ENCODE measurements at places on chromosomes 3 and 15.

- no peak for DNase-seq
Observed at GRCh38 chr3:182620723-182621434, 172.4 kb upstream of the ATP11B start.

- DNase-seq, result no peak
Observed at GRCh38 chr3:126158016-126158911, 22.1 kb downstream of the ALDH1L1 start.

- no peak for DNase-seq
Observed at GRCh38 chr3:115999001-115999585, 375.8 kb downstream of the GAP43 start.

DNA sequence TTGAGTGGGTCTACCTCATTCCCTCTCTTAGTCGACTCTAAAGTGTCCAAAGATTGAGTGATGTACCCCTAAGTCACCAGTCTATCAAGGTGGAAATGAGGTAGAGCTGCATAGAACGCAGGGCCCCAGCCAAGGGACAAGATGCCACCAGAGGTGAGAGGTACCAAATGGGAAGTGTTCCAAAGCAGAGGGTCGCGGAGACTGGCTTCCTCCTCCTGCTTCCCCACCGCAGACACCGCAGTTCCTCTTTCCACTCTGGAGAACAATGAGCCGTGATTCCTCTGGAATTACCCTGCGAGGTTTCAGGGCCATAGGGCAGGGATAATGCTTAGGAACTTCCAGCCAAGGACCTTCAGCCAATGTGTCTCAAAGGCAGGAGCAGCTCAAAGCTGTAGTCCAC lies 55.8 kb downstream of the DAPK2 start:
- no peak for DNase-seq

- no peak for DNase-seq
Observed at GRCh38 chr3:141147657-141148056, 84.0 kb upstream of the PXYLP1 start.

- DNase-seq, result no peak
Observed at GRCh38 chr3:172296248-172296974, 151.8 kb downstream of the GHSR start.

DNA sequence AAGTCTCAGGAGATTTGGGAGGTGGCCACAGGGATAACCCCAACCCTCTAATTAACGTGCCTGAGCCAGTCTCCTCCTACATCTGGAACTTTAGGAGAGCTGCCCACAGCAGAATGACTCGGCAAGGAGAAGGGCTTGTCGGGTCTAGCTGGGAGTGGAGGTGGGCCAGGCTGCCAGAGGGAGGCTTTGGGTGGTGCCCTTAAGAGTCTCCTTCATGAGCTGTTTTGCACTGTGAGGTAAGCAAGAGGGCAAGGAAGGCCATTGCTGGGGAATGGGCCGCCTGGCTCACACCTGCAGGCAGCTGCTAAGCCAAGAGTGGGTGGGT lies 3.6 kb upstream of the TNK2 start:
- DNase-seq, result no peak

DNA sequence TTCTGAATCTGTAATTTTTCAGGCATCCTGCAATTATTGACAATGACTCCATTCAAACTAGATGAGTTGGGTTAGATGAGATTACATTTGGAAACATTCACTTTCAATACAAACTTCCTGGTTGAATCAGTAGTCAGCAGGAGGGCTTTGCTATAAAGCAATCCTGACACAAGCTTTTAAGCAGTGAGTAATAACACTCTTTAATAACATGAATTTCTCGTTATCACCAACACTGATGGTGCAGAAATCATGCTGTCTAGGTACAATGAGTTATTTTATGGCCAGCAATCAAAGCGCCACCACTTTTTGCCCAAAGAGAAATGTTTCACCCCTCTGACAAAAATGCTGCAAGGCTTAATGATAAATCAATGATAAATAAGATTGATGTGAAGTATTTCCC lies 474.8 kb upstream of the CNTN4 start:
- DNase-seq, result no peak

DNA sequence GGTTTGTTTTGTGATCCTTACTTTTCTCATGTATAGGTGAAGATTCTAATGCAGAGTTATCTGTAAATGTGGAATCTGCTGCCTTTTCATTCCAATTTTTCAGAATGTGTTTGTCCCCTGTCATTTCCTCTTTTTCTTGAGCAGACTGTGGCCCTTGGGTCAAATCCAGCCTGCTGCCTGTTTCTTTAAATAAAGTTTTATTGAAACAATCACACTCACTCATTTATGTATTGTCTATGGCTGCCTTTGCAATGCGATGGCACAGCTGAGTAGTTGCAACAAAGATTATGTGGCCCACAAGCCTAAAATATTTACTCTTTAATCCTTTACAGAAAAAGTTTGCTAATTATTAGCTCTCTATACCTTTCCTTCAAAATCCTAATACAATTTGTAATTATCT lies 116.3 kb upstream of the NPHP3 start:
- DNase-seq, result no peak

DNA sequence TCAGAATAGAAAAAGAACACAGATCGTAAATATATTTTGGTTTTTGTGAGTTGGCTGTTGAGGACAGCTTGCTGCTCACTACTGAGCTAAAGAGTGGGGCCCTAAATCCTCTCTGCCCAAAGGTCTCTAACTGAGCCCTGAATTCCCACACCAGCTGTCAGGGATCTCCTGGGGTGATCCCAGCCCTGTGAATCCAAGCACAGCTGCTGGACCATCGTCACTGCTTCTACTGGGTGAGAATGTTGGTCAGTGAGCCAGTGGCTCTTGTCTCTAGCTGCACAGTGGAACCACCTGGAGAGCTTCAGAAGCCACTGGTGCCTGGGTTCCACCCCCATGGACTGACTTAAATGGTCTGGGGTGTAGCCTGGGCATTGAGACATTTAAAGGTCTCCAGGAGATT lies 90.5 kb upstream of the IL12A start:
- DNase-seq, result no peak

DNA sequence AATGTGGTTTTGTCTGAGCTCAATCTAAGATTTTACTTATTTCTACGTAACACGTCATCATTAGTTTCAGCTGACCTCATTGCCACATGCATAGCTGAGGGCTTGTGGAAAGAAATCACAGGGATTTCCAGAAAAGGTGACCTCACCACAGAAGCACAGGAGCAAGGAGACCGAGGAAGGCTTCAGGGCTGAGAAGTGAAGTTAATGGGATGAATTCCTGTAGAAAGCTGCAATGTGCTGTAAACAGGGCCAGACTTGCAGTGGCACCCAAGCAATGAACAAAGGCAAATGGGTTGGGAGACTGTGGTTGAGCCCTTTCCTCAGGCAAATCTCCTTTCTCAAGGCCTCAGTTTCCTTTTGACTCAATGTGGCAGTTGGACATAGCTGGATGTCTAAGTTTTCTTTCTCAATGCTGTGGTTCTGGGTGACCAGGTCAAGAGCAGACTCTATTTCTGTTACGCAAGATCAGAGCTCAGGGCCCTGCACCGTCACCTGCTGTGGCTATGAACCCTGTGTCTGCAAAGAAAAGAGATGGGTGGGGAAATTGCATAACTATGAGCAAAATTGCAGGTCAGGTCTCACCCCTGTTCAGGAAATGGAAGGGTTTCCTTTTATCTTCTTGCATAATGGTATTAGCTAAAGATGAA lies 252.2 kb upstream of the TBL1XR1 start:
- DNase-seq, result no peak

DNA sequence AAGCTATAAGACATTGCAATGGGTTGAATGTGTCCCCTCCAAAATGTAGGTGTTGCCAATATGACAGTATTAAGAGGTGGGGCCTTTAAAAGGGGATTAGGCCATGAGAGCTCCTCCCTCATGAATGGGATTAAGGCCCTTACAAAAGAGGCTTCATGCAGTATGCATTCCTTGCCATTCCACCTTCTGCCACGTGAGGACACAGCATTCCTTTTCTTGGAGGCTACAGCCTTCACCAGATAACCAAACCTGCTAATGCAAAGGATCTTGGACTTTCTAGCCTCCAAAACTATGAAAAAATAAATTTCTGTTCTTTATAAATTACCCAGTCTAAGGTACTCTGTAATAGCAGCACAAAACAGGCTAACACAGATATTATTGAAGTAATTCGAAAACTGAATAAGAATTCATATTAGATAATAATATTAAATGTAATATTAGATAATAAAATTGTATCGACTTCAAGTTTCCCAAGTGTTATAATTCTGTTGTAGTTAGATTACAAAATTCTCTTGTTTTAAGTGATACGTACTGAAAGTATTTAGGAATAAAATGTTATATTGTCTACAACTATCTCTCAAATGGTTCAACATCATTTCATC lies 29.4 kb upstream of the ATP8B4 start:
- no peak for DNase-seq

- no peak for DNase-seq
Observed at GRCh38 chr3:130755666-130756065, 9.0 kb upstream of the PIK3R4 start.

DNA sequence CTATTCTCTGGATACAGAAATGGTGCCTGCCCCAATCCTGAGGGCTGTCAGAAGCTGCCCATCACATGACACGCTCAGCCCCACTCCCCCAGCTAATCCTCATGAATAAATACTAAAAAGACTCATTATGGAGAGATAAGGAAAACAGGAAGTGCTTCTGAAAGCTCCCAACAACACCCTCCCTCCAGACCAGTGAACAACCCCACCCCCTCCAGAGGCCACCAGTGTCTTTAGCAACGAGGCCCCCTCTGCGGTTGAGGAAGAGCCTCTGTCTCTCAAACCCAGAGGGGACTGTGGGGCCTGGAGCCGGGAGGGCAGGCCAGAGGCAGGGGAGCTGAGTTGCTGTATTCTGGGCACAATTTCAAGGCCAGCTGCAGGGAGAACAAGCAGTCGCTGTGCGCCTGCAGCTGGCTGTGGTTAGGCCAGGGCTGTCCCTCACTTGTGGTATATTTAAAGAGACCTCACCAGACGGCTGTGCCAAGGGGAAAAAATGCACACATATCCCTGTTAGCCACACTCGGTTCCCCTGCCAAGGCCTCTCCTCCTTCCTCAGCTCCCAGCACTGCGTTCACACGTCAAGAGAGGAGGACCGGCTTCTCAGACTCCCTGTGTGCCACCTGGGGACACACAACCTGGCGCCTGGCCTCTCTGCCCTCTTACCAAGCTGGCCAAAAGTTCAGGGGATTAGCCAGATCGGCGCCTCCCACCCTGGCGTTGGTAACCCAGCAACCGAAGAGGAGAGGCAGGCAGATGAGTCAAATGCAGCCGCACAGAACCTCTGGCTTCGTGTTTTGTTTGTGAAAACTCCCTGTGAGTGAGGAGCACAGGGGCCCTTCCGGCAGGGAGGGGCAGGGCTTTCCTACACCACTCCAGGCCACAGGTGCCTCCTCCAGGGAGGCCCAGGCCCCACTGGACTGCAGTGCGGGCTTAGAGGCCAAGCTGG lies 101.2 kb upstream of the ETV5 start:
- no peak for DNase-seq

GRCh38 chr3:14909250-14909649 lies 38.1 kb upstream of the NR2C2 start:
- no peak for DNase-seq

GRCh38 chr3:105315815-105316214 lies 50.9 kb upstream of the ALCAM start:
- no peak for DNase-seq

- no peak for DNase-seq
Observed at GRCh38 chr3:68802111-68802870, 130.1 kb downstream of the TAFA4 start.

DNA sequence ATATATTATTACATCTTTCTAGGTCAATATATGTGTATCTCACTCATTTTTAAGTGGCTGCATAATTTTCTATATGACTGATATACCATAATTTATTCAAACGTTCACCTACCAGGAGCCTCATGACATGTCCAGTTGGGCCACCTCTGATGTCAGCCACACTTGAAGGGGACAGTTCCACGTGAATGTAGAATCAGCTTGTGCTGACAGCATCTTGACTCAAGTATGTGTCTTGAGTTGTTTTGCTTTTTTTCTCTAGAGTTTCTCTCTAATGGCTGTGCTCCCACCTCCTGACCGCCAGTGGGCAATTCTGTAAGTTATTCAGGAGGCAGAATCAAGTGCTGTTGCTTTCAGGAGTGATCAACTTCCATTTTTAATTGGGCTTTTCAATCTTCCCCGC lies 237.9 kb downstream of the NFKBIZ start:
- DNase-seq, result no peak

DNA sequence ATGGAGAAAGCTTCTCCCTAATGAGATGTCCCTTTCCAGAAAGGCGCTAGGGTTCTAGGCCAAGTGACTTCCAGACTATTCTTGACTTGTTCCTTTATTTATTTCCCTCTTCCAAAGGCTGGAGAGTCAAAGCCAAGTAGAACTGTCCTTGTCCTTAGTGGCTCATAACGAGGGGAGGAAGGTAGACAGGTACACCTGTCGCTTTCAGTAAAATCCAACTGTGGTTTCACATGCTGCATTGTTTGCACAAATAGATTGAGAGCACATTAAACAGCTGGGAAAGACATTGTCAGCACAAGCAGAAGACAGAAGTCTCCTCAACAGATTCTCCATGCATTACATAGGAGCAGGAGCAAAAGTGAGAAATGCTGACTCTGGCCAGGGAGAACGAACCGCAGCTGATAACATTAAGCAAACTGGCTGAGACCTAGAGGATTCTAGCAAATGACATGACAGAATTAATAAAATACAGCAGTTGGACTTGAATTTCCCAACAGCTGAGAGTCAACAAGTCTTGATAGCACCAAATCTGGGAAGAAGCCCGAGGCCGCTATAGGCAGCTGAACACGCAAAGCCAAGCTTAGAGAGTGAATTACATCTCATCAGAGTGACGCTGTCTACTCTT lies 227.7 kb downstream of the TLE3 start:
- DNase-seq, result no peak

DNA sequence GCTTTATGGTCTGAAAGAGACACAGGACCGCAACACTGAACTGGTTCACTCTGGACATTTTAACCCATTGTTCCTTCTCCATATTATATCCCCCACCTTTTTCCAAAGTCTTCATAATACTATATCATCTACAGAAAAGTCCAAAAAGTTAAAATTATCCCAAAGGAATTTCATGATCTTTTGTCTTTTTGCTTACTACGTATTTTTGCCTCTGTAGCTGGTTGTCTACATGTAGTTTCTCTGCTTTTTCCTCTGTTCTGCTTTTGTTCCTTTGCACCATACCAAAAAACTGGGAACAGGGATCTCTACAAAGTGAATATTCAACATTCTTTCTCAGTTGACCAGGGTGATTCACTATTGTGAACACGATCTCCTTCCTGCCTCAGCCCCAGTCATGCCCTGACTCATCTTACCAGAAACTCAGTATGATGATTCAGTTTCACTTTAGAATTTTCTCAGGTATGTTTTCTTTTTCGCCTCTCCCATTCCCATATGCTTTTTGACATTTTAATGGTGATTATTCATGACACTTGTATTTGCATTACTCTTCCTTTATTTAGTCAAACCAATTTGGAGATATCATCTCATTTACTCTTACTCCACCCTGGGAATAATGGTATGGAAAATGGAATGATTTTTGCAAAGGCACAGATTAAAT lies 14.5 kb downstream of the EMC4 start:
- DNase-seq, result no peak

- DNase-seq, result no peak
Observed at GRCh38 chr3:23726811-23727548, 78.8 kb upstream of the UBE2E1 start.

- no peak for DNase-seq
Observed at GRCh38 chr3:197224034-197224444, 74.4 kb downstream of the DLG1 start.

- DNase-seq, result no peak
Observed at GRCh38 chr15:65424683-65425082, 1.9 kb upstream of the IGDCC4 start.

- DNase-seq, result peak; percentile 31
Observed at GRCh38 chr3:40317061-40317855, 7.8 kb downstream of the EIF1B start.

GRCh38 chr3:168688267-168688666 lies 592.5 kb upstream of the GOLIM4 start:
- no peak for DNase-seq

- DNase-seq, result no peak
Observed at GRCh38 chr3:194300382-194300758, 50.8 kb downstream of the CPN2 start.
